ENCODE measurements at places on chromosomes 7 and 10.
A peak's percentile ranks its signal among the peaks of the same experiment; 100 is the strongest.

DNA sequence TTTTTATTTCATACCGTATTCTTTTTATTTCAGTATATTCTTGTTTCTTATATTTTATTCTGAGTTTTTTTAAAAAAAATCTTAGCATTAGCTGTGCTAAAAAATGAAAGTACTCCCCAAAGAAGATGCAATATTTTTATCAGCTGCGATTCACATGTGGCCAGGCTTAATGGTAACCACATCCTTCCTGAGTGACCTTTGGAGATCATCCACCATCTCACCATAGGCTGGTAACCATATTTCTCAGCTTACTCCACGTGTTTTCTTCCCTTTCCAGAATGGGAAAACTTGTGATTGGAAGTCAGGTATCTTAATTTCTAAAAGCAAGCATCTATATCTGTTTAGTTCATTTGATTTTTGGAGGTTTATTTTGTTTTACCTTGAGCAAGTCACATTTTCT, 18.8 kb upstream of the LIPM start:
- DNase-seq: no peak

GRCh38 chr7:151719897-151720242, 157.0 kb downstream of the PRKAG2 start:
- no peak for DNase-seq

GRCh38 chr7:153065051-153065450, 305.5 kb downstream of the ACTR3B start:
- DNase-seq: no peak

DNA sequence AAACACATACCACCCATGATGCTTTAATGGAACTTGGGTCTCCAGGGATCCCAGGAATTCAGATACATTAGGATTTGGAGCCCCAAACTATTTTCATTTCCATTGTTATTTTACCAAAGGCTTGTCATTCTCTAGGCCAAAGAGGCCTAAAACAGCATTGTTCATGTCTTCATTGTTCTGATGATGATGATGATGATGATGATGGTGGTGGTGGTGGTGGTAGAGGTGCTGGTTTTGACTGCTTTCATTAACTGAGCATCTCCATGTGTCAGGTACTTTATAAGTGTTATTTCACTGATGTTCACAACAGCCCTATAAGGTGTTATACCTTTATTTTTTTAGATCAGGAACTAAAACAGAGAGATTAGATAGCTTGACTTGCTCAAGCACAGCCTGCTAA, 12.2 kb upstream of the RBM20 start:
- DNase-seq: no peak

- DNase-seq: no peak
Observed at GRCh38 chr10:49220031-49220430, 31.8 kb upstream of the TMEM273 start.

- no peak for DNase-seq
Observed at GRCh38 chr10:8705415-8705814, 650.9 kb downstream of the GATA3 start.

DNA sequence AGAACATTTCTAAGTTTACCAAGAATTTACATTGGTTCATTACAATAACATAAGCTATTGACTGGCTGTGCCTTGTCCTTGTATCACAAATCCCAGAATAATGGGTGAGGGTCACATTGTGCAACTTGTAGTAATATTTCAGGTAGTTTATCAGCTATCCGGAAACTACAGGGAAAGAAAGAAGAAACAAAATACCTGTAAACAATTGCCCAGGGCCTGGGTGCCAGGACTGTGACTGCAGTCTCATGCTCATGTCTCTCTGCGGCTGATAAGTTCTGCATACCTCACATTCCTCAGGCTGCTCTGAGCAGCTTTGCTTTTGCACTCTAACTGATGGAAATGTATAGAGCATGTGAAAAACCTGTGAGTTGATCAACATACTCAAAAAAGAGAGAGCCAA, 131.8 kb upstream of the TRIM24 start:
- peak; percentile 61 for DNase-seq

DNA sequence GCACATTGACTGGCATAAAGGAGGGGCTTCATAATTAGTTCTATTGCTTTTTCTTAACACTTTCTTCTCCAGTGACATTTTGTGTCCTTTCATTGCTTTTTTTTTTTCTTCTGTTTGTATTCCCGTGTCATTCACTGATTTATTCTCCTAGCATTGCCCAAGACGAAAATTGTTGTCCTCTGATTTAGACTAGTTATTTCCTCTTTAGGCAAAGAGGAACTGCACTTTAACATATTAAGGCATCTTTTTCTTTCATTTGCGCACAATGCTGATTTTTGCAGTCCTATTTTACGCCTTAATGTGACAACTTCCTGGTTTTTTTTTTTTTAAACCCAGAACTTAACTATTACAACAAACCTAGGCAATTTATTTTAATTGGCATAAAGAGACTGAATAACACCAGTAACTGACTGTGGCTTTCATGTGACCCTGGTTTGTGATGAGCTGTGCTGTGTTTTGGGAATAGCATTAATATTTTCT, 39.7 kb downstream of the ARID5B start:
- no peak for DNase-seq

DNA sequence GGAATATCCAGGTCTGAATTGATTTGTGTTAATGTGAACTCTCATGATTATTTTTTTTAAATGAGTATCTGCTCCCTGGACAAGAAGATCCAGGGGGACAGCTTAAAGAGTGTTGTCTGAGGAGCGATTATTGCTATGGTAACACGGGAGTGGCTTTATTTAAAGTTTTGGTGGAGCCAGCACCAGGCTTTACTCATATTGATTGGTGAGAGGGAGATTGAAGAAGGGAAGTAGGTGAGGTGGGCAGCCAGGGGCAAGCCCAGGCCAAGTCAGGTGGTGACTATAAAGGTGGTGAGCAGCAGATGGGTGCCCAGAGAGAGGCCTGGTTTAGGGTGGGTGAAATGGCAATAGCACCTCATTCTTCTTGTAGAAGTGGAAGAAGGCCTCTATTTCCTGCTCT, 10.2 kb upstream of the AGR2 start:
- no peak for DNase-seq

GRCh38 chr10:104892879-104893617, 252.0 kb downstream of the SORCS3 start:
- DNase-seq: no peak

DNA sequence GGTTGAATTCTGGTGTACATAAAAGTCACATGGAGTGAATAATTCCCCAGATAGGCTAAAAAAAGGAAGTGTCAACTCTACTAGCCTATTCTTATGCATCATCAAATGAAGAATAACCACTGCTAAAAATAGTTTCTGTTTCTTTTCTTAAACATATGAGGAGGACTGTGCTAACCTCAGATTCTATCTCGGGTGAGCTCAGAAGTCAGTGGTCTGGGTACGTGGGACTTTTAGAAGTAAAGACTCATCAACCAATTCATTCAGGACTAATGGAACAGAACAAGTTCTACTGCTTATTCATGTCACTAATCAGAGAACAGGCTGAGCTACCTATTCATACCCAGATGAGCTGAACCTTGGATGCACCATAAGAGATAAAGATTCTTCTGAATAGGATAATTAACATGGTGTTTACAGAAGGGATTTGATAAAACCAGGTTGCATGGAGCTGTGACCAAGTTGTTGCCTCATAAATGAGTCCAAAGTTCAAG, 9.5 kb upstream of the ASAH2 start:
- DNase-seq: peak; percentile 57

GRCh38 chr10:116353817-116354216, 29.6 kb downstream of the CCDC172 start:
- no peak for DNase-seq

DNA sequence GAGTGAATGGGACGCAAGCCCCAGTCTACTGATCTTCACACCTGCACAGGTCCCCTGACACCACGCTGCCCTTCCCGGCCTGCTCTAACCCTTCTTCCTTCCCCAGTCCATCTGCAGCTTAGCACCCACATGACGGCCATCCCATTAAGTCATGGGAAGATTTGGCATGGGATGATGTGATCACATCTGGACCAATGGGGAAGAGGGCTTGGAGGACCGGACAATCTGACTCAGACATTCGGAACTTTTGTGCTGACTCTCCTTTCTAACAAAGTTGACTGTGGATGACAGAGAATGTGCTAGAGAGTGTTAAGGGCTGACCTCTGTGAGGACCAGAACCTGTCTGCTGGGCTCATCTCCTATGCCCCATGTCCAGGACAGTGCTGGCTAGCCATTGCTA, 15.6 kb downstream of the CXCL12 start:
- DNase-seq: no peak

- no peak for DNase-seq
Observed at GRCh38 chr10:110797416-110797815, 74.3 kb upstream of the PDCD4 start.

DNA sequence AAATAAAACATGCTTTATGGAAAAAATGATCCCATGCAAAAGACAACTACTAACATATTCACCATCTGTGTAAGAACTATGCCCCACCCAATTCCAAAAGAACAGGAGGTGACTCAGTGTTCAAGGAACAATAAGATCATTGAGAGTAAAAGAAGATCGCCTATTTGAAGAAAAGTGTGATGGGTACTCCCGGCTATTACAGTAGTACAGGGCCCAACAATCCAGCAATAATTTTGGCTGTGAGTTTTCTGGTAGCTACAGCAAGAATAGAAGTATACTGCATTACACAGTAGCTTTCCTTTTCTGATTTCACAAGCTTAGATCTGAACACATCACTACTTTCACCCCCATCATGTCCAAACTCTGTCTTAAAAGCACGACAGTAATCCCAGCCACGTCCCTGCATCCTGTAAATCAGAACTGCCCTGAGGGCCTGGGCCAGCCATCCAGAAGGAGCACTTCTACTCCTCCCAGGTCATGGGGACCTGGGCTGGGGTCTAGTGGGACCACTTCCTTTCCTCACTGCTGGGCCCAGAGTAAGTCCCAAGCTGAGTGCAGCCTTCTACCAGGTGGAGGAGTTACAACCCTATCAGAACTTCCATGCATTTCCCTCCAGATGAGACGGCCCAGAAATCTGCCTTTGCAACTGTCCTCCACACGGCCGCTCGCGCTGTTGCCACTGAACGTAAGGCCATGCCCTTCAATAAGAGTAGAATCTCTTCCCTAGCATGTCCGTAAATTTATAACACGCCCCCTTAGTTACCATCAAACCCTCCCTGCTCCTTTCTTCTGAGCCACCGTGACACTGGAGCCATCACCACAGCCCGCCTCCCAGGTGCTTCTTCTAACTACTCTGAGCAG, 7.9 kb downstream of the ESYT2 start:
- DNase-seq: no peak

DNA sequence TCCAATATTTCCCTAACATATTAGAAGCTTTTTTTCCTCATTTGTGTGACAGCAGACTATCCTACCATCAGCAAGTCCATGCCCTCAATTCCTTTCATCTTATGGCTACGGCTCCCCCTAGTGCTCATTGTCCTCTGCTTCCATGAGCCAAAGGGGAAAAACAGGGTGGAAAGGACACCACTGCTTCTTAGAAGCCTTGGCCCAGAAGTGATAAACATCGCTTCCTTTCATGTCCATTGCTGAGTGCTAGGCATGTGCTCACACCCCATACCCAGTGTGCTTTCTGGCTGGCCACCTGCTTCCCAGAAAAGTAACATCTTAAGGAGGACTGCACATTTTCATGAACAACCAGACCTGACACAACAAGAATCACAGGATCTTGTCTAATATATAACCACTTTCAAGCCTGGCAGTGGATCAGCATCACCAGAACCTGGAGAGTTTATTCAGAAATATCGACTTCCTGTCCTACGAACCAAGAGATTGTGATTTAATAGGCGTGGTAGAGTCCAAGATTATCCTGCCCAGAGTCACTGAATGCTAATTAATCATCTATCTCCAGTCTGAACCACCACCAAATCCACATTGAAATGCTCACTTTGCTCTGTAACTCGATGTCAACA, 650.5 kb upstream of the SORCS1 start:
- DNase-seq: peak; percentile 49

DNA sequence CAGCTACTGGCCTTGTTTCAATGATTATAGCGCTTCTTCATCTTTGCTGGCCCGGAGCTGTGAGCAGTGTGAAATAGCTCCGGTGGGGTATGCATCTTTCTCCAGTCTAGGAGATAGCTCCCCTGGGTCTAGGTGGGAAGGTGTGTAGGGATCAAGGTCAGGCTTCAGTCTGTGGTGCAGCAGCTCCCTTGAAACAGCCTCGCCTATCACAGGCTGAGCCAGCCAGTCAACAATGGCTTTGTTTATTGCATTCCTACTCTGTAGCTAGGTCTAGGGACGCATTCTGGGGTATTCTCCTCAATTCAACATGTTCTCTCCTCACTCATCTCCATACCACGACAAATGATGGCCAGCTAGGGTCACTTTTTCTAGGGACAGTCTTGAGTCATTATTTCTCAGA, 646.8 kb upstream of the IGFBP3 start:
- no peak for DNase-seq

DNA sequence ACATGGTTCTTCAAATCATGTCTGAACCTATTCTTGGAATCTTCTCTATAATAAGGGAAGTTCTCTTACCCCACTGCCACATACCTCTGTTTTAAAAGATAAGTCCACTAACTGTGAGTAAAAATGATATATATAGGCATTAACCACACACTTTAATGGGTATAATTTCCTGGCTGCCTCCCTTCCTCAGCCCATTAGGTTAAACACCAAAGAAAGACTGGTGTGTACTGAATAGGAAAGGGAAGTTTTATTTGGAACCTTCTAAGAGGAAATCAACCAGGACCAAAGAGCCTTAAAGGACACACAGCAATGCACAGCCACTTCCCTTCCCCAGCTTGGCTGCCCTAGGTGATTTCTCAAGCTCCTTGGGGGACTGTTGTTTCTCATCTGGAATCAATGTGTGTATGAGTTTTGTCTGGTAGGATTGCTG, 5.0 kb upstream of the WBP1L start:
- DNase-seq: no peak

GRCh38 chr7:125828153-125828700, 898.6 kb upstream of the POT1 start:
- no peak for DNase-seq

DNA sequence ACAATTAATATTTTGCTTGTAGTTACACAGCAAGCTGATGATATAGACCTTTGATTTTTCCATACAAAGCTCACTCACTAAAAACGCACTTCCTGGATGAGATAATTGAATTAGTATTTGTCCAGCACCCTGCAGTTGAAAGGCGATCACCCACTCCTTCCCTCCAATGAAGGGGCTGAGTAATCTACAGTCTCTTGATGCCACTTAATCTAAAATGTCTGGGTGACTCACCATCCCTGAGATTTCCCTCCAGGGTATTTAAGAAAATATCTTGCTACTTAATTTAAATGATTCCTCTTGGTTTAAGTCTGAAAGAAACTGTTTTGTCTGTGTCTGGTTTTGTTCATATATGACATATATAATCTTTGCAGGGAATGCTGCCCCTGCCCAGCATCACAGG, 515.3 kb downstream of the GRID1 start:
- DNase-seq: no peak

DNA sequence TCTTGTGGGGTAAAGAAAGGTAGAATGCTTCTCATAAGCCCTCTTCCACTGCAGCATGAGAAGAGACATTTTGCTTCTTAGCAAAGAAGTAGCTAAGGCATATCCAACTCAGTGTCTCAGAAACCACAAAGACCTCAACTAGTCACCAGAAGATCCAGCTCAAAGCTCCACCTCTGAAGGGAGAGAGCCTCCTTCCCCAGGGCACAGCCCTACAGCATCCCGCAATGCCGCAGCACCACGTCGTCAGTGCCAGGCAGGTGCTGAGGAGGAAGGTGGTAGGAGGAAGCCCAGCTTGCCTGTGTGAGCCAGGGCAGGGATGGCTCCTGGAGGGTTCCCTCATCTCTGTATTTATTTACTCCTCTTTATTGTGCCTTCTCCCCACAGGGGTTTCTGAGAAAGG, 385.6 kb upstream of the NPVF start:
- no peak for DNase-seq

GRCh38 chr10:71842422-71842821, 8.6 kb downstream of the PSAP start:
- DNase-seq: no peak

GRCh38 chr7:87316846-87317552, 28.5 kb upstream of the CROT start:
- no peak for DNase-seq
